ENCODE measurements at places on chromosomes 5 and 9. TPM values are rescaled to one million over a fixed set of nuclear protein-coding genes. Genes with fewer than 3 reads are reported as not detected.

Gene PHYHD1
- 10.9 TPM for total RNA-seq

DNA sequence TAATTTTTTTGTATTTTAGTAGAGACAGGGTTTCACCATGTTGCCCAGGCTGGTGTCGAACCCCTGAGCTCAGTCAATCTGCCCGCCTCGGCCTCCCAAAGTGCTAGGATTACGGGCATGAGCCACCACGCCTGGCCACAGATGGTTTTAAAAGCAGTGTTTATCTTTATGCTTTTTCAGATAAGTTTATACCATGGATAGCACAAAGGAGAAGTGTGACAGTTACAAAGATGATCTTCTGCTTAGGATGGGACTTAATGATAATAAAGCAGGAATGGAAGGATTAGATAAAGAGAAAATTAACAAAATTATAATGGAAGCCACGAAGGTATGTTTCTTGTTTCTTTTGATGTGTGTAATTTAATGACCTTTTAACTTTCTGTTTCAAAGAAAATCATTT lies 35.1 kb downstream of the POLK start:
- no peaks in the 10 kb centered on the region for H3K36me3 ChIP-seq
- no peaks in the 10 kb centered on the region for H3K4me1 ChIP-seq
- no peak overlapping the region for H3K4me3 ChIP-seq
- DNase-seq: no peak

- H3K4me1 ChIP-seq: peaks cover 19% of the 10 kb centered on the region
- no peak overlapping the region for H3K4me3 ChIP-seq
- no peak overlapping the region for H3K27ac ChIP-seq
- H3K36me3 ChIP-seq: no peaks in the 10 kb centered on the region
Measured at GRCh38 chr5:80109646-80110478, 74.7 kb downstream of the THBS4 start.

Gene DDX46
- total RNA-seq: 53.0 TPM

- no peaks in the 10 kb centered on the region for H3K36me3 ChIP-seq
- H3K4me3 ChIP-seq: no peak overlapping the region
- H3K27me3 ChIP-seq: no peaks in the 10 kb centered on the region
- H3K4me1 ChIP-seq: no peaks in the 10 kb centered on the region
Measured at GRCh38 chr5:12777342-12777741, 873.1 kb upstream of the CTNND2 start.

DNA sequence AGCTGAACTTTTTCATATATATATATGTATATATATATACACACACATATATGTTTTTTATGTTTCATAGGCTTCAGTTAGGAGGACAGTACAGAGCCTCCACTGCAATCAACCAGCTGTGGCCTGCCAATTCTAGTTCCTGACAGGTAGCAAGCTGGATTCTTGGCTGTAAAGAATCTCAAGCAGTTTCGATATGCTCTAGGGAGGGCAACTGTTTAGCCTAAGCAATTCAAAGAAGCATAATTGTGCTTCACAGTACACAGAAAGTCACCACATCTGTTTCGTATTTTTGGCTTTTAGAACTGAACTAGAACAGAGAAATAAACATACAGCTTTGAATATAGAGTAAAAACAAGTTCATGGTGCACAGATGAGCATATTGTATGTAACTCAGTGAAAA lies 152.4 kb upstream of the ARRDC3 start:
- H3K4me3 ChIP-seq: no peak overlapping the region
- no peak overlapping the region for H3K27ac ChIP-seq
- H3K27me3 ChIP-seq: no peaks in the 10 kb centered on the region
- DNase-seq: no peak
- H3K4me1 ChIP-seq: no peaks in the 10 kb centered on the region

GRCh38 chr5:132797651-132798050 lies 15.5 kb upstream of the SOWAHA start:
- H3K4me3 ChIP-seq: no peak overlapping the region
- no peaks in the 10 kb centered on the region for H3K36me3 ChIP-seq
- H3K4me1 ChIP-seq: peaks cover 6% of the 10 kb centered on the region
- DNase-seq: peak; percentile 44
- no peaks in the 10 kb centered on the region for H3K27me3 ChIP-seq
- no peak overlapping the region for H3K27ac ChIP-seq

GRCh38 chr5:115098041-115098702 lies 71.5 kb downstream of the TRIM36 start:
- no peak overlapping the region for H3K4me3 ChIP-seq
- H3K27ac ChIP-seq: no peak overlapping the region
- no peaks in the 10 kb centered on the region for H3K27me3 ChIP-seq
- H3K36me3 ChIP-seq: no peaks in the 10 kb centered on the region

DNA sequence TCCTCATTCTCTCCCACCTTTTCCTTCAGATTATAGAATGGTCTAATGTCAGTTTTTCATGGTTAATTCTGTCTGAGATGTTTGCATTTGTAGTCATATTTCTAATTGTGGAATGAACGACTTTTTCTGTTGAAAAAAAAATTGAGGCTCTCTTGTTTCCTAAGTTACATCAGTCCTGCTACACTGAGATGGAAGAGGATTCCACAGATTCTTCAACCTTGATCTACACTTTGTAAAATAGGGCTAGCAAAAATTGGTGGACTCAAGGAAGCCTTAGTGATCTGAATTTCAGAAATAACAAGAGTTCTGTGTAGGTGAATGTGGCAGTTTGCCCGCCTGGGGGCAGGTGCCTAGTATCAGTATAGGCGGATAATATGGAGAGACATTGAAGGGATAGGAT lies 51.9 kb downstream of the ERBIN start:
- no peak overlapping the region for H3K4me3 ChIP-seq
- no peaks in the 10 kb centered on the region for H3K27me3 ChIP-seq
- DNase-seq: no peak
- H3K4me1 ChIP-seq: no peaks in the 10 kb centered on the region
- no peak overlapping the region for H3K27ac ChIP-seq

Gene PKD2L2
- 2.0 TPM for total RNA-seq

GRCh38 chr5:95727764-95728191 lies 3.4 kb upstream of the RHOBTB3 start:
- DNase-seq: no peak
- H3K4me3 ChIP-seq: no peak overlapping the region
- no peaks in the 10 kb centered on the region for H3K27me3 ChIP-seq
- H3K36me3 ChIP-seq: no peaks in the 10 kb centered on the region
- H3K27ac ChIP-seq: peak overlapping the region; percentile 99
- H3K4me1 ChIP-seq: peaks cover 56% of the 10 kb centered on the region

Gene GADD45G
- 66.1 TPM for total RNA-seq

DNA sequence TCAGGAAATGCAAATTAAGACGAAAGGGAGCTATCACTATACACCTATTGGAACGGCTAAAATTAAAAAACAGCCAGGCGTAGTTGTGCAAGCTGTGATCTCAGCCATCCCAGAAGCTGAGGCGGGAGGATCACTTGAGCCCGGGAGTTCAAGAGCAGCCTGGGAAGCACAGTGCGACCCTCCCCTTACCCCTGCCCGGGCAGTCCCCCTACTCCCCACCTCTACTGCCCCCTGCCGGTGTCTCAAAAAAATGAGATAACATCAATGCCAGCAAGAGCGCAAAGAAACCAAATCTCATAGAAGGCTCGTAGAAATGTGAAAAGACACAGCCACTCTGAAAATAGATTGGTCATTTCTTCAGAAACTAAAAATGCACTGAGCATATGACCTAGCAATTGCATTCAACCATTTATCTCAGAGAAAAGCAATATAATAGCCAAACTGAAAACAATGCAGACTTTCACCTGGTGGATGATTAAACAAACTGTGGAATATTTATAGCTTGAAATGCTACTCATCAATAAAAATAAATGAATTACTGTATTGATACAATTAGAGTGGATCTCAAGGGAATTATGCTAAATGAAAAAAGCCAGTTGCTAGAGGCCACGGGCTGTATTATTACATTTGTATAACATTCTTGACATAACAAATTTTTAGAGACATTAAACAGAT lies 20.6 kb downstream of the OR2V2 start:
- DNase-seq: no peak
- no peak overlapping the region for H3K4me3 ChIP-seq
- no peaks in the 10 kb centered on the region for H3K27me3 ChIP-seq
- H3K36me3 ChIP-seq: no peaks in the 10 kb centered on the region
- no peaks in the 10 kb centered on the region for H3K4me1 ChIP-seq

- no peak for DNase-seq
- H3K4me3 ChIP-seq: no peak overlapping the region
- H3K27ac ChIP-seq: no peak overlapping the region
- H3K36me3 ChIP-seq: no peaks in the 10 kb centered on the region
Measured at GRCh38 chr5:107418071-107418470, 252.7 kb downstream of the EFNA5 start.

- DNase-seq: no peak
- H3K36me3 ChIP-seq: no peaks in the 10 kb centered on the region
- no peak overlapping the region for H3K4me3 ChIP-seq
- H3K27me3 ChIP-seq: no peaks in the 10 kb centered on the region
- H3K27ac ChIP-seq: no peak overlapping the region
Measured at GRCh38 chr5:37667846-37668245, 172.0 kb downstream of the GDNF start.

Gene ADAMTSL1
- total RNA-seq: 12.3 TPM

Gene OTP
- 0.37 TPM for total RNA-seq

GRCh38 chr5:107361945-107362344 lies 308.8 kb downstream of the EFNA5 start:
- no peak overlapping the region for H3K4me3 ChIP-seq
- H3K36me3 ChIP-seq: no peaks in the 10 kb centered on the region
- no peaks in the 10 kb centered on the region for H3K4me1 ChIP-seq
- H3K27me3 ChIP-seq: no peaks in the 10 kb centered on the region

- no peak for DNase-seq
- H3K27ac ChIP-seq: no peak overlapping the region
Measured at GRCh38 chr5:32346869-32347268, 34.1 kb upstream of the MTMR12 start.

GRCh38 chr9:128895556-128895955 lies 13.6 kb downstream of the LRRC8A start:
- no peaks in the 10 kb centered on the region for H3K27me3 ChIP-seq
- H3K4me1 ChIP-seq: peaks cover 36% of the 10 kb centered on the region
- no peaks in the 10 kb centered on the region for H3K36me3 ChIP-seq

Gene TMEM174
- total RNA-seq: not detected

Gene AFAP1L1
- 12.6 TPM for total RNA-seq

DNA sequence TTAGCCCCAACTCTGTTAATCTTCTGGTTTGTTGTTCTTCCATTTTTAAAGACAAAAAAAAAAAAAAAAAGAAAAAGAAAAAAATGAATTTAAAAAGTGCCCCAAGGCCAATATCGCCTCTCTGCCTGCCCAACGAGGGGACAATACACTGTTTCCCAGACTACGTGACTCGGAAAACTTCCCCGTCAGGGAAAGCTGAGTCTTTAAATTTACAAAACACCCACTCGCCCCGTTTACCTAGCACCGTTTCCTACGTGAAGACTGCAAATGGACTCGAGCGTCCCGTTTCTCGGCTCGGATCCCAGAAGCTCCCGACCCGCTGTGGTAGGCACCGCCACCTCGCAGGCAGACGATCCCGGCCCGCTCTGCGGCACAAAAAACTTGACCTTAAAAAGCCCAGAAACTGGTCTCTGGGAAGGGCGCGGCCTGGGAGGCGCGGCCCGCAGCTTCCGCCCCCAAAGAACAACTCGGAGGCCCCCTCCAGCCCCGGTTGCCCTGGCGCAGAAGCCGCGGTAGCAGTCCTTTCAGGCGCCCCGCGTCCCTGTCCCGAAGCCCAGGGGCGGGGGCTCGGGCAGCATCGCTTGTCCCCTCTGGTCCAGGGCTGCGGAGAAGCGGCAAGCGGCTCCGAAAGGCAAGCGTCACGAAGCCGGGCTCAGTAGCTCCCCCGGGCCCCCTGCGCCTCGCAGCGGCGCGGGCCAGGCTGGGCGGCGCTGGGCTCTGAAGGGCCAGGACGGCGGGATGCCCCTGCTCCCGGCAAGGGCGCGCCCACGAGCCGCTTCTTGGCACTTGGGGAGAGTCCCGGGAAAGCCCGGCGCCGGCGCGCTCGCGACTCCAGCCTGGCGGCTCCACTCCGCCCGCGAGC lies at the start of gene GCNT4:
TSS of gene GCNT4 (minus strand) at position 367 of the 862 bp plus-strand sequence. CDS start 22,521 bp downstream, outside the sequence.
- no peaks in the 10 kb centered on the region for H3K27me3 ChIP-seq
- peak within 1 kb of the TSS; percentile 89 for H3K27ac ChIP-seq
- H3K36me3 ChIP-seq: no peaks in the 10 kb centered on the region
- peaks cover 31% of the 10 kb centered on the region for H3K4me1 ChIP-seq
- peak within 1 kb of the TSS; percentile 75 for H3K4me3 ChIP-seq
- DNase-seq: peak; percentile 67

DNA sequence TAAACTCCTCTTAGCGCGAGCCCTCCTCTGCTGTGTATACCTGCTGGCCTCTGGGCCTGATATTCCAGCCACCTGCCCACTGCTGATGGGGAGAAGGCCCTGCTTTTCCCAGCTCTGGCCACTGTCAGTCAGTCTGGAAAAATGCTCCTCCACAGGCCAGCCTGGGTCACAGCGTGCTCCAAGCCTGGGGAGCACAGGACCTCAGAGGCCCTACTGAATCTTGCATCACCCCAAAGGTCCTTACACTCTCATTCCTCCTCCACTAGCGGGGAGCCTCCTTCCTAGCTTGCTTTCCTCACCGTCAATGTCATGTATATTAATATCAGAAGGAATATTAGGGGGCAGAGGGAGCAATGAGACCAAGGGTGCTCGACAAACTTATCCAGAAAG lies 73.7 kb downstream of the SHB start:
- no peaks in the 10 kb centered on the region for H3K27me3 ChIP-seq
- no peak overlapping the region for H3K4me3 ChIP-seq
- no peak overlapping the region for H3K27ac ChIP-seq
- H3K36me3 ChIP-seq: no peaks in the 10 kb centered on the region

GRCh38 chr5:66516550-66516949 lies 79.6 kb upstream of the MAST4 start:
- DNase-seq: no peak

GRCh38 chr9:125805057-125805456 lies 57.9 kb downstream of the PBX3 start:
- H3K4me1 ChIP-seq: no peaks in the 10 kb centered on the region
- H3K36me3 ChIP-seq: no peaks in the 10 kb centered on the region
- no peak overlapping the region for H3K4me3 ChIP-seq
- no peak for DNase-seq

Gene GPR150
- total RNA-seq: 0.87 TPM

DNA sequence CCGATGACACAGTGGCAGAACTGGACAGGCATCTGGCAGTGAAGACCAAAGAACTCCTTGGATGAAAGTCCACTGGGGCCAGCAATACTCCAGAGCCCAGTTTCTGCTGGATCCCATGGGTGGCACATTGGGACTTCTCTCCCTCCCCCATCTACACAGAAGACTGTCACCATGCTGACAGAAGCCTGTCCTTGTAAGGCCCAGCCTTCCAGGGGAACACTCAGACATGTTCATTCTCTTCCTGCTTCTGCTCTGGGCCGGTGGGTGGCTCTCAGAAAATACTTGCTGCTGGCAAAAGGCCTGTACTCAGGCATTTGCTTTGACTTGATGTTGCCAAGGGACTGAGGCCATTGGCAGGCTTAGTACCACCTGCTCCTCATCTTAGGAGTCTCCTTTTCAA lies 48.3 kb upstream of the PTGS1 start:
- DNase-seq: no peak
- H3K4me3 ChIP-seq: no peak overlapping the region
- no peaks in the 10 kb centered on the region for H3K36me3 ChIP-seq
- H3K27me3 ChIP-seq: no peaks in the 10 kb centered on the region
- H3K27ac ChIP-seq: no peak overlapping the region
